ENCODE measurements at places on chromosomes 3 and 15.

GRCh38 chr3:23959135-23959900, 14.2 kb downstream of the NR1D2 start:
- peak; percentile 57 for DNase-seq

DNA sequence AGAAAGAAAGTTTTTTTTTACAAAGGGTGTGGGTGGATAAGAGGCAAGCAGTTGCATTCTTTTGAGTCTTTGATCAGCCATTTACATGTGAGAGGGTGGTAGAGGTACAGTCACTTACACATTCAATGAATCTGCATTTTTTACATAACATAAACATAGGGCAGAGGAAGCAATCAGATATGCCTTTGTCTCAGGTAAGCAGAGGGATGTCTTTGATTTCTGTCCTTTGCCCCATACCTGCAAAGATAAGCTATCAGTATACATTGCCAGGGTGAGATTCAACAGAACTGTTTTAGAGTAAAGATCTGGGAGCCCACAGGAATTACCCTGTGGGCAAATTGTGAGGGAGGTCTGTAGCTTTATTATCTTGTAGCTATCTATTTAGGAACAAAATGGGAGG, 5.4 kb upstream of the PPP1R2 start:
- no peak for DNase-seq

DNA sequence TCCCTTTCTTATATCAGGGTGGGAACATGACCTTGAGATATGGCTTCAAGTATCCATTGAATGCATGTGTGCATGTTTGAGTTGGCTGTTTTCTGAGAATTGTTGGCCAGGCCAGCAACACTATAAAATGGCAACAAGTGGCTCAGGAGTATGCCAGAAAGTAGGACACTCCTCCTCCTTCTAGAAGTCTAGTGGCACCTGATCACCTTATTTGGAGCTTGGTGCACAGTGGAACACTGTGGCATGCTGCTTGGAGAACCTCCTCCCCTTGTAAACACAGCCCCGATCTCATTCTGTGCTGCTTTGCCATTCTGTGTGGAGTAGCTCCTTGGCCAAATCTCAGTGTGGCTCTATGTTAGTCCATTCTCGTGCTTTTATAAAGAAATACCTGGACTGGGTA, 114.8 kb upstream of the NDN start:
- DNase-seq, result no peak

GRCh38 chr3:123547881-123548519, 36.9 kb downstream of the HACD2 start:
- no peak for DNase-seq

DNA sequence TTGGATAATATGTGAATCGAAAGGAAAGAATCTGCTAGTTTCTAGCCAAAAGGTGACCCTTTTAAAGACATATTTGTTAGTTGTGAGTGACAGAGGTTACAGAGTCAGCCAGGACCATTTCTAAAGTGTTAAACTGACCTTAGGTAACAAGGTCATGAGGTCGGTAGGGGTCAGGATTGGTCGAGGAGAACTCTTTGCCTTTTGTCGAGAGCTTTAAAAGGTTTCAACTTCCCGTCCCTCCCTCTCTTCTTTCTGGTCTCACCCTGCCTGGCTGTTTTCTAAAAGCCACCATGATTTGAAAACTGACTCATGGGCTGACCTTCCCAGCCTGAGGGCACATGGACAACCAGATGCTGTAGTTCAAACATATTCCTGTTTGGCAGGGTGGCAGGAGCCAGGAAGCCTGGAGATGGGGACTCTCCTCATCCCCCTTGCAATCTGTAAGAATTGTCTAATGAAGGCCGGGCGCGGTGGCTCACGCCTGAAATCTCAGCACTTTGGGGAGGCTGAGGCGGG, 25.8 kb upstream of the PRTG start:
- no peak for DNase-seq

GRCh38 chr15:92843326-92843725, 56.8 kb upstream of the CHD2 start:
- no peak for DNase-seq

GRCh38 chr3:156341831-156342416, 213.0 kb downstream of the SSR3 start:
- no peak for DNase-seq

DNA sequence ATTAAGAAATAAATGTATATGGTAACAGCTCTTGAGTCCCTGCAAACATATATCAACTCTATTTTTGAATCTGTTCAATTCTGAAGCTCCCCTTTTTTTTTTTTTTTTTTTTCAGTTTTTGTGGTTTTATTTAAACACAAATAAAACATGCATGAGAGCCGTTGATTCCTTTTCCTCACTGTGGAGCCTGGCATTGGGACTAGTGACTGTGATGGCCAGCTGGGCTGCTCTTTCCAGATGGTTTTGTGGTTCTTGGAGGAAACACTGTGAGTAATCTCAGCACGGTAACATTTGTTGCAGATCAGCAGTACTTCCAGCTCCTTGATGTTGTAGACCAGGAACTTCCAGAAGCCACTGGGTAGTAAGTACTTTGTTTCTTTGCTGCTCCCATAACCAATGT, 15.9 kb downstream of the EMC7 start:
- DNase-seq, result no peak

DNA sequence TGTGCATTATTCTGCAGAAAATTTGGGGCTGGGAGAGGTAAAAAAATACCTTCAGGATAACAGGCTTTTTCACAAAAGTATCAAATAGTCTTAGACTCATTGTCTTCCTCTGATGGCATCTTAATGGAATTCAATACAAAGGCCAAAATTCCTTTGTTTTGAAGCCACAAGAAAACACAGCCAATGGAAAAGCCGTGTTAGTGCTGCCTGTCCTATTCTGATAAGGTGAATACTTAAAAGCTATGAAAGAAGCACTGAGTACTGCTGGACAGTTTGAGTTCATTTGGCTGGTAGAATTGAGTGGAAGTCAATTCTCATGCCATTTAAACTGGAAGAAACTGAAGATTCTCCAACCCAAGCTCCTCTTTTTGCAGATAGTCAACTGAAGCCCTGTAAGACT, 395.3 kb upstream of the TPRG1 start:
- DNase-seq, result peak; percentile 41

GRCh38 chr3:185046603-185047002, 106.3 kb downstream of the C3orf70 start:
- no peak for DNase-seq

DNA sequence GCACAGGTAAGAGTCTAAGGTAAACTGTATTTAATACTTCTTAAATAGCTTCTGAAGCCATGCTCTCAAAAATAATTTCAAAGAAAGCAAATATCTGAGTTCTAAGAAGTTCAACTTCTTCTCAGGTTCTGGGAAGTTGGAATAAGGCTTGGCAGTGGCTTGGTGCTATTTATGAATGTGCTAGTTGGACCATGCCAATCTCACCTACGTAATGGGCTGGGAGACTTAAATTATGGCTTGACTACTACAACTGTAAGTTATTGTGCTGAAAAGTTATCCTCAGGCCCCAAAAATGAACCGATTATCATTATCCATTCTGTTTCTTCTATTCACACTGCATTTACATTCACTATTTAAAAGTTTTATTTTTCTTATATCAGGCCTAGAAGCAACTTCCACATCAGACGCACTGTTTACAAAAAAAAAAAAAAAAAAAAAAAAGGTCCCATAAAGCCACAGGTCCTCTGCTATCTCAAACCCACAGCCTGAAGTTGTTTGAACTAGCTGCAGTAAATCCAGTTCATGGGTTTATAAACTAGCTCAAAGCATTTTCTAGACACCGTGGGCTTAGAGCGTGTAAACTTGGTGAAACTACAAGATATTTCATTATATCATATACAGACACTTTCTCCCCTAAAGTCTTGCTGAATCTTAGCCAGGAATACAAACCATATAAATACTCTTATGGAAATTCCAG, 3.4 kb downstream of the LRIG1 start:
- no peak for DNase-seq

GRCh38 chr3:147412261-147412916, 3.2 kb downstream of the ZIC1 start:
- DNase-seq, result no peak

DNA sequence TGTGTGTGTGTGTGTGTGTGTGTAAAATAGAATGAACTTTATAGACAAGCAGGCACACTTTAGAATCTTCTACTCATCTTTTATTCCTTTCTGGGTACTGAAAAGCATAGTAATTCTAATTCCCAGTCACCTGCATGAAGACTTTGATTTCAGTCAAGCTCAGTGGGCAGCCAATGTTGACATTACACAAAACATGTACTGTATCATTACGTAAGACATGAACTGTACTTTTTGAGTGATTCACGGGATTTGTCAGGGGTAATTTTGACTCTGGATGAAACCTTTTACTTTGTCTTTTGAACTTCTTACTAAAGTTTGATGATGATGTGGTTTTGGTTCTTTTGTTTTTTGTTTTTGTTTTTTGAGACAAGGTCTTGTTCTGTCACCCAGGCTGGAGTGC, 38.8 kb downstream of the PTPRG start:
- DNase-seq, result no peak

DNA sequence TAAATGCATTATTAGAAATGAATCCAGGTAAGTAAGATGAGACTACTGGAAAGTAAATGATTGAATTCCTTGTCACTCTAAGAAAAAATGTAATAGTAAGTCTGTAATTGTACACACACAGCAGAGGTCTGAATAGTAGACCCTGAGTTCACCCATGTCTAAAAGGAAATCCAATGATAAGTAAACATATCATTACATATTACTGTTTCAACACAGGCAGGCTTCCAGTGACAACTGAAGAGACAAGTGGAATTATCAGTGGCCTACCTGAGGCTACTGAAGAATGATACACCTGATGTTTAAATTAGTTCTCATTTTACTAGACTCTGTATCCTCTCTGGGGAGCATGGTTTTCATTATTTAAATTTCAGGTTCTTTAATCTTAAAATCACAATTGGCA, 6.2 kb upstream of the CCNL1 start:
- DNase-seq, result no peak

DNA sequence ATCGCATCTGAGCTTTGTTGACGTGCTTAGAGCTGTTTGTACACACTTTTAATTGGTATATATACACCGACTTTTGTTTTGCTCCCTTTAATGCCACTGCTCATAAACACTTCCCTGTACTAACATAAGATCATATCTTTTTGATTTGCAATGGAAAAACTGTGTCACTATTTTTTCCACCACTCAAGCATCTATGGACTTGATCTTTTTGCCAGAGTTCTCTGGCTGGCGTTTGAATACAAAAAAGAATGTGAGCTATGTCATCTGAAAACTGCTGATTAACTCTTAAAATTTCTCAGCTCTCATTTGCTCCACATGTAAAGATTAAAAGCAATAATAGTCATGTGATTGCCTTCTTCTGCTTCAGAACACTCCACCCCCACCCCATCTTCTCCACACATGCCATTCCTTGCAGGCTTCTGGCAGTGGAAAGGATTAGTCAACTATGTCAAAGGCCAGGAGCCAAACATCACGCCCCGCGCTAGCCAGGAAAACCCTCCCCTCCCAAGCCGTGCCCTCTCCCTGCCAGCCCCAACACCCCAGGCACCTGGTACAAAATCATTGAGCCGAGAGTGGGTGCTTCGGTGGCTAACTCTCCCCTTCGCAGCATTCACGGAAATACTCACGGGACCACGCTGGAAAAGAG, 123.4 kb upstream of the MEF2A start:
- peak; percentile 89 for DNase-seq

All from urothelium cell line (cell line).